A549 treated with GW870086 at 1 μM for 4 hours (cell line): ENCODE measurements at places on chromosomes 5 and 9. TPM values are rescaled to one million over a fixed set of nuclear protein-coding genes. Genes with fewer than 3 reads are reported as not detected.

The F2RL2 gene
- 3.4 to 3.7 TPM (median 3.5 TPM) in 5 replicates for total RNA-seq

The ABO gene
- not detected in 5 replicates for total RNA-seq

The MARCHF3 gene
- total RNA-seq, result 0.89 to 1.7 TPM (median 1.4 TPM) in 5 replicates

The FGD3 gene
- 0.08 to 0.16 TPM (median 0.14 TPM) in 5 replicates for total RNA-seq

The SPAAR gene
- total RNA-seq, result 0.10 TPM in 1 of 5 replicates, not detected in the others

The HACD4 gene
- total RNA-seq, result 0.91 to 1.3 TPM (median 1.1 TPM) in 5 replicates

The SPINK7 gene
- total RNA-seq, result not detected in 5 replicates

The GLRA1 gene
- not detected in 5 replicates for total RNA-seq

The LCN2 gene
- 2.4 to 6.8 TPM (median 3.2 TPM) in 5 replicates for total RNA-seq

The CDKN2B gene
- not detected in 5 replicates for total RNA-seq

The SLC9A3 gene
- 1.7 to 2.5 TPM (median 2.0 TPM) in 5 replicates for total RNA-seq

The ANXA2R gene
- total RNA-seq, result 2.1 to 4.2 TPM (median 3.6 TPM) in 5 replicates

The RNF20 gene
- 20.8 to 22.9 TPM (median 21.2 TPM) in 5 replicates for total RNA-seq

The GABRA1 gene
- not detected in 5 replicates for total RNA-seq

The RMRP gene
- 7.1 to 29.0 TPM in 2 of 5 replicates, not detected in the others for total RNA-seq

The SHISAL2B gene
- not detected in 5 replicates for total RNA-seq

The ZNF483 gene
- 0.40 to 0.98 TPM (median 0.54 TPM) in 5 replicates for total RNA-seq

The ECPAS gene
- total RNA-seq, result 36.4 to 49.7 TPM (median 41.2 TPM) in 5 replicates

The TSSK1B gene
- total RNA-seq, result not detected in 5 replicates
